Hepatocyte (in vitro differentiated cells): ENCODE measurements at places on chromosomes 2 and 18. TPM values are rescaled to one million over a fixed set of nuclear protein-coding genes. Genes with fewer than 3 reads are reported as not detected.
A peak's percentile ranks its signal among the peaks of the same experiment; 100 is the strongest.

- no peak for DNase-seq
These were observed 68.2 kb upstream of the NOSTRIN start for GRCh38 chr2:168734199-168734760.

Gene ICOS
- 0.08 and 0.10 TPM in 2 replicates for total RNA-seq

Gene FAHD2B
- 9.3 and 15.2 TPM in 2 replicates for total RNA-seq

DNA sequence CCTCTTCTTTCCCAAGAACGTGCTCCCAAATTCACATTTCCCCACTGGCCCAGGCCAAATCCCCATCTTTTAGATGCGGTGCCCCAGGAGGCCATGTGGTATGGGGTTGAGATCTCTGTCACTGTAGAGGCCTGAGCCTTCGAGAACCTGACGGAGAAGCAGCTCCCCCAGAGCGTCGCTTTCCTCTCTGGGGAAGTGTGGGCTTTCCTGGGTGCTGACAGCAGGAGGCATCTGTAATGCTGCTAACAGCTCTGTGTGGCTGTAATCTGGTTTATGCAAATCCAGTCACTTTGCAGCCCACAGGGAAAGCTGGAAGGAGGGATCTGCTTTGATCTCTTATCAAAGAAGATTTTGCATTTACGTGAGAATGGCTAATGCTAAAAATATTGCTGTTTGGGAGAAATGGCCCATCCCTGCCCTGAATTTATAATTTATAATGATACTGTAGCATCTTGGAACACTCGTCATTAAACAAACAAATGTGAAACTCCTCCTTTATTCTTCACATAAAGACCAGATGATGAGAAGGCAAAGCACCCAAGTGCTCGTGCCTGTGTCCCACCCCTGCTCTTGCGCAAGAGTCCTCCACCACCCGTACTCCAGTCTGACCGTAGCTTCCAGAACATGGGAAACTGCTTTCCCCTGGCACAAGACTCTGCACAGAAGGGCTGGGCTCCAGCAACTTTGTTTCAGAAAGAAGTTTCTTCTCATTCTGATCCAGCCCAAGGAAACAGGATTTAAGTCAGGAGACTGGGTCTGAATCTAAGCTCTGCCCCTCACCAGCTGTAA, 109.9 kb upstream of the EPC2 start:
- DNase-seq = peak; percentile 17

Gene SAG
- 0.47 TPM in 1 of 2 replicates, not detected in the other for total RNA-seq

DNA sequence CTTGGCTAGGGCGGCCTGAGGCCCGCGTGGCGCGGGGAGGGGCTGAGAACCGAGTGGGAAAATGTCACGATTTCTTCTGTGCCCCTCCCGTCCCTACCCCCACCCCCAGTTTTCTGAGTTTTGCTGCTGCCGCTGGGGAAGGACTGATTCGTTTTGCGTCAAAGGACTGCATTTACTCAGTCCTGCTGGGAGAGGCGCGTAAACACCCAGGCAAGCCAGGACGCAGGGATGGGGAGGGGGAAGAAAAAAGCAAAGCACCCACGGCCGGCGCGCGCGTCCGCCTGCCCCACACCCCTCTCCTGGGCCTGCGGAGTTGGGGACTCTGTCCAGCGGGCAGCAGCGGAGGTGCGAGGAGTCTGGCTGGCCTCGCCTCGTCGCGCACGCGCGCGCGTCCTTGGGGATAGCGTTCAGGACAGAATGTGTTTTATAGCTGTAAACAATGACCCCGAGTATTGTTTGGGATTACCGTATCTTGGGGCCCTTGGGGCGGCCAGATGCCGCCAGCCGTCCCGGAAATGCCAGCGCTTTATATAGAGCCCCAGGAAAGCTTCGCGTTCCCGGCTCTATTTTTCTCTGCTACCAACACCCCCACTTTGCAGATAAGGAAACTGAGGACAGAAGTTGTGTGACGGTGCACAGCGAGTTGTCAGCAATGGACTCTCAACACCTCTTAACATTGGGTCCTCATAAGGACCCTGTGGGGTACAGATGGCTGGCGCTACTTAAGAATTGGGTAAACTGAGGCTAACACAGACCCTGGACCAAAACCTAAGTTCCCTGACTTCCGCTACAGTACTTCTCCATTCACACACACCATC, 1.7 kb upstream of the FOSL2 start:
- DNase-seq = peak; percentile 90

Gene TMBIM1
- 167 and 224 TPM in 2 replicates for total RNA-seq

DNA sequence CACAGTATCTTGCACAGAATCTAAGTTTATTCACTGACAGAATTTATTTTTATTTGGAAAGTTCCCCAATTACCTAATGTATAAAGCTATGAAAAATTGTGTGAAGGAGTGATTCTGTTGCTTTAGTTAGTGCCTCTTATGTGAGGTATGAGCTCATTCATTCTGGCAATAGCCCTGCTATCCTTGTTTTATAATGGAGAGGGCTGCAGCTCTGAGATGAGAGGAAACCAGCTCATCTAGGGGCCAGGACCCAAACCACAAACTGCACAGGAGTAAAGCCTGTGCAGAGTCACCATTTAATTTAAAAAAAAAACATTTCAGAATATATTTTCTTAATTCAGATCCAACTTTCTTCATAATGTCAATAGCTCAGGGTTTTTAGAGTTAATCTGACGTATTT, 383.0 kb downstream of the TMEM182 start:
- no peak for DNase-seq

GRCh38 chr2:102106133-102106556, 36.4 kb upstream of the IL1R1 start:
- DNase-seq = no peak

DNA sequence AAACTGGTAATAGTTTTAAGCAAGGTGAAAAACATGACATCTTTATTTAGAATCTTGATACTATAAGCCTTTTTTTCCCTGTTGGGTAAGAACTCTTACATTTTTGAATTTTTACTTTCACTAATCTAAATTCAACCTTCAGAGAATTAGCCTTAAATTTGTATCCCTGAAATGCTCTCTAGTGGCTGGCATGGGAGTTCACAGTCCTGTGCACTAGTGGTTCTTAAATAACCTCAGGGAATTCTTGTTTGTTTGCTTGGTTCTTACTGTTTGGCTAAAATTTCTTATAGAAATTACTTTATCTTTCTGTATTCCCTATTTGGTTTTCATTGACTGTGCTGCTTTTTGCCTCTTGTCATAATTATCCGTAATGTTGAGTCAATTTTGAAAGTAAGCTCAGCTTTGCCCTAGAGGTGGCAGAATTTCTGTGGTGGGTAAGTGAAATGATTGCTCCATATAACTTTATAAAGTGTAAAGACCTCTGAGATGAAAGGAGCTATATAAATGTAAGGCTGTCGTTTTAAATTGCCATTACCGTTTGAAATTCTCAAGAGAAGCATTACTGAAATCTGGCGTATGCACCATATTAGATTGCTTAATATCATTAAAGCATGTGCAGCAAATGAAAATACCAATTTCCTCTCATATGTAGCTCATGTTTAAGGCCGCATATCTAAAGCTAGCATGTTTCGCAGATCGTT, 391.3 kb upstream of the FIGN start:
- peak; percentile 10 for DNase-seq

DNA sequence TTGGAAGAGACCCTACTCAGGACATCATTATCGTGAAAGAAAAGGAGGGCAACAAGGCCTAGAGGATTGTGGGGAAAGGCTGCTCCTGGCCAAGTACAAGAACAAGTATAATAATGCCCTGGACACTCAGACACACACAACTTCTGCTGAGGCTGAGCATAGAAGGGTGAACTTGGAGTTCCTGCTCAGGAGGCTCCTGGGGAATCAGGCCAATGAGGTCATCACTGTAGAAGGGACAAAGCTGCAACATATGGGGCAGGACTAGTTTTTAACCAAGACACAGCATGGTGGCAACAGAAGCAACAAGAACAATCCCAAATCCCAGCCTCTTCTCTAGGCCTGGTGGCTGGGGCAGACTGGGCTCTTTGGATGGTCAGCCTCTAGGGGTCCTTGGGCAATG, 102.6 kb downstream of the POLR1A start:
- no peak for DNase-seq

GRCh38 chr18:79545255-79545654, 134.3 kb upstream of the CTDP1 start:
- no peak for DNase-seq

DNA sequence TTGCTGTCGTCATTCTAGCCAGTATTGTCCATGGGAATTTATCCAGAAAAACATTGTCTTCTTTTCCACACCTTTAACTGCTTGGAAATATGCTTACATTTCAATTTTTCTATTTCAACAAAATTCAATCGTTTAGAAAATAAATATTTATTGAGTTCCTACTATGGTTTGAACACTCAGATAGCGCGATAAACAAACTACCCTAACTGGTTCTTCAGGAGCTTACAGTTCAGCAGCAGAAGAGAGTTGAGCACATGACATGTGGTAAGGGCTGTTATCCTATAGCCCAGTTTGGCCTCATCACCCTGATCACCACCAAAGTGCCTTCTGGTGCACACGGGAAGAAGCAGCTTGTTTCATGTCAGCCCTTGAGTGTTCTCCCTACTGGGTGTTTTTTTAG, 375.2 kb upstream of the SMIM21 start:
- DNase-seq = no peak

DNA sequence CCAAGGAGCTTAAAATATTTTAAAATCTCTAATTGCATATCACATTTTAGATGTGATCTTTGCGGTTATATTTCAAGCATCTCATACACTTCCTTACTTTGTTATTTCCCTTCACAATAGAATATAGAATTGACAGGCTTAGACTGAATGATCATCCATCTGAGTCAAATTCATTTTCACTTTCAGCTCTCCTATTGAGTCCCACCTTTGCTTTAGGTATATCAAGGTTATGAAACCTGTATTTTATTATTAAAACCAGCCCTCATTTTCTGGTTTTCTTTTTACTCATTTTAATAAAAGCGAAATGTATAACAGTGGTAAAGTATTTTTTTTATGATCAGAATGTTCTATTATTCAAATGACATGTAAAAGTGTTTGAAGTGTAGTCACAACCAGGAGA, 162.9 kb upstream of the KYNU start:
- DNase-seq = no peak

Gene AGPS
- total RNA-seq = 36.1 and 43.7 TPM in 2 replicates

DNA sequence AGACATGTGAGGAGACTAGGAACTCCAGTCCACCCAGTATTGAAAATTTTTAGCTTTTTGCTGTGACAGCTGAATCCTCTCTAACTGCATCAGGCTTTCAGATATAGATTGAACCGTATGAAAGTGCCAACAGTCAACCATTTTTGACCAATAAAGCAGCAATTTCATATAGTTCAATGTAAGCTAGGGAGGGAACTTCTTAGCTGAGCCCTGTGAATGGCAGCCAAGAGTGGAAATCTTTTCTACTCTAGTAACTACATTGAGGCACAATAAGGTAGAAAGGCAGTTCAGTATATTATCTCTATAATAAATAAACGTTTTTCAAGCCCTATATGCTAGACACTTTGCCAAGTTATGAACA, 96.3 kb upstream of the TANK start:
- no peak for DNase-seq

- DNase-seq = no peak
These were observed 523.9 kb upstream of the MEX3C start for GRCh38 chr18:51721388-51721787.

DNA sequence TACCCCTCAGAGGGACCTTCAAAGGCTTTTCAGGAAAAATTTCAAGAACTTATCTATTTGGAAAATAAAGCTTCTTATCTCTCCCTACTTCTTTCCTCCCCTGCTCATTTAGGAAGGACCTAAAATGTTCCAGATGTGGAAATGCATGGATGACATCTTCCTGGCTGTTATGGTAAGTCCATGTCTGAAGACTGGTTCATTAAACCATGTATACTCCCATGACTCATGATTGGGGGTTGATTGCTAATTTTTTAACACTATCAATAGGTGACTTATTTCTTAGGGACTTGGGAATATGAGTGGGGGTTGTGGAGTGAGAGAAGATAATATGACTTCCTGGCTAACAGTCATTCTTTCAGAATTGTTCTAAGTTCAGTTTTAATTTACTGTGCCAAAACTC, 104.0 kb upstream of the PARD3B start:
- no peak for DNase-seq

DNA sequence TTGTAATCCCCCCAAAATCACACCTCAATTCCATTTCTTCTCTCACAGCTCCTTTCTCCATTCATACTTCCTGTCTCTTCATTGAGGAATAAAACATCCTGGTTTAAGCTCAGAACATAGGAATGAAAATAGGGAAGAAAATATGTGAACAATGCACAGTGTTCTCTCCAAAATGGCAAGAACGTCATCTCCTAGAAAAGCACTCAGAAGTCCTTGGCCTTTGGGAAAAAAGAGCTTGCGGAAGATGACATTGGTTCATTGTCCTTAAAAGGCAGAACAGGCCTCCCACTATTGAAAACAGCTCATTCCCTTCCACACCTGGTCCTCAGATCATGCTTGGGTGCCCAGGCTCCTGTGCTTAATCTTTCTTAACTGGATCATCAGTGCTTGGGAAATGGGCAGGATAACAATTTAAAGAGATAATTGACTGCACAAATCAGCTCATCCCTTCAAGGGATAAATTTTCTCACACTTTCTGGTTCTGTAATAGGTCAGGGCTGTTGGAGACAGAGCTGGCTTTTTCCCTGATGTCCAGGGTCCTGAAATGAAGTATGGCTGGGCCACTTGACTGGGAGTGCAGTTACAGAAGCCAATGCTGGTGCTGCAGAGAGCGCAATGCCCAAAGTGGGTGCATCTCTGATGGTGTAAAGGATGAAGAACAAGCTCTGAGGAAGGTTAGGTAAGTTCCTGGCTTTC, 69.2 kb downstream of the MARCHF4 start:
- DNase-seq = no peak

GRCh38 chr2:123578016-123578415, 447.1 kb upstream of the CNTNAP5 start:
- DNase-seq = no peak

GRCh38 chr2:228447266-228447915, 265.9 kb upstream of the SPHKAP start:
- DNase-seq = no peak

Gene VWA3B
- not detected in 2 replicates for total RNA-seq

Gene ASB18
- total RNA-seq = not detected in 2 replicates

Gene PRKAG3
- total RNA-seq = not detected in 2 replicates
